Fibroblast of the aortic adventitia (primary cell): ENCODE measurements at places on chromosomes 7 and 10. TPM values are rescaled to one million over a fixed set of nuclear protein-coding genes. Genes with fewer than 3 reads are reported as not detected.

GDF2 gene
- total RNA-seq, result not detected in 2 replicates

CALHM1 gene
- not detected in 2 replicates for total RNA-seq

TSPAN15 gene
- 0.27 and 1.2 TPM in 2 replicates for total RNA-seq

CYP3A4 gene
- not detected in 2 replicates for total RNA-seq

ZNF722 gene
- total RNA-seq, result not detected in 2 replicates

UCN3 gene
- not detected in 2 replicates for total RNA-seq

NODAL gene
- not detected in 2 replicates for total RNA-seq

GPR22 gene
- not detected in 2 replicates for total RNA-seq

NUDCD3 gene
- total RNA-seq, result 47.1 and 122 TPM in 2 replicates

SAP25 gene
- total RNA-seq, result not detected in 2 replicates

TFR2 gene
- 0.08 and 1.2 TPM in 2 replicates for total RNA-seq

SPDYE2 gene
- 0.16 TPM in 1 of 2 replicates, not detected in the other for total RNA-seq

RAB11FIP2 gene
- 24.7 and 35.5 TPM in 2 replicates for total RNA-seq

MKX gene
- 0.25 and 0.27 TPM in 2 replicates for total RNA-seq

GNAT3 gene
- not detected in 2 replicates for total RNA-seq

HOXA4 gene
- total RNA-seq, result 0.57 and 0.99 TPM in 2 replicates

ALOX5 gene
- not detected in 2 replicates for total RNA-seq

EBF3 gene
- total RNA-seq, result 5.2 and 14.7 TPM in 2 replicates

TAS2R4 gene
- 2.3 and 4.5 TPM in 2 replicates for total RNA-seq

SPDYE3 gene
- not detected in 2 replicates for total RNA-seq

OR2A12 gene
- total RNA-seq, result not detected in 2 replicates

GPR26 gene
- under 0.01 TPM in 1 of 2 replicates, not detected in the other for total RNA-seq

CALHM3 gene
- not detected in 2 replicates for total RNA-seq

NKX2-3 gene
- total RNA-seq, result not detected in 2 replicates

IFIT3 gene
- 23.1 and 88.3 TPM in 2 replicates for total RNA-seq

PCBD1 gene
- 3.4 and 23.7 TPM in 2 replicates for total RNA-seq

BAZ1B gene
- total RNA-seq, result 75.6 and 175 TPM in 2 replicates

HYAL4 gene
- not detected in 2 replicates for total RNA-seq

RAPGEF5 gene
- 1.5 and 4.2 TPM in 2 replicates for total RNA-seq

OGDH gene
- total RNA-seq, result 26.2 and 85.6 TPM in 2 replicates

PRTFDC1 gene
- total RNA-seq, result 34.4 and 39.6 TPM in 2 replicates

CPA2 gene
- total RNA-seq, result not detected in 2 replicates

HOXA1 gene
- 0.72 TPM in 1 of 2 replicates, not detected in the other for total RNA-seq

SGCE gene
- 77.4 and 100 TPM in 2 replicates for total RNA-seq

CPSF4 gene
- 13.1 and 23.3 TPM in 2 replicates for total RNA-seq

MNX1 gene
- total RNA-seq, result not detected in 2 replicates

PRF1 gene
- not detected in 2 replicates for total RNA-seq

RPEL1 gene
- under 0.01 and 0.82 TPM in 2 replicates for total RNA-seq
